Eye (tissue), 1 donor: ENCODE measurements at places on chromosomes 4 and X.
A peak's percentile ranks its signal among the peaks of the same experiment; 100 is the strongest.

GRCh38 chr4:165115301-165115700 lies 2.6 kb upstream of the TMEM192 start:
- DNase-seq = no peak

DNA sequence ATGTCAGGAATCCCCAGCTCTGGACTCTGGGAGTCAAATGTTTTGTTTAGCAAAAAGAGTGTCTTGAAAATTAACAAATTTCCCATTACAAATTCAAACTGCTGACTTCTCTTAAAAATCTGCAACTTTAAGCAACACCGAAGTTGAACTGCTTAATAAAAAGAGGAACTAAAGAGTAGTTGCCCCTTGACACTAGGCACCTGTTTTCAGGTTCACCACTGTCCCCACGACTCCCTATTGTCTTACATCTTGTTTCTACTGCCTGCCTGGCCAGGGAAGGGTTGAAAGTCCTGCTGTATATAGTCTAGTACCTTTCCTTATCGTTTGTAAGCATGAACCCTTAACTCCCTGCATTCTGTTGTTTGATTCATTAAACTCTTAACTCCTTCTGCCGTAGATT lies 173.9 kb downstream of the SCFD2 start:
- no peak for DNase-seq

DNA sequence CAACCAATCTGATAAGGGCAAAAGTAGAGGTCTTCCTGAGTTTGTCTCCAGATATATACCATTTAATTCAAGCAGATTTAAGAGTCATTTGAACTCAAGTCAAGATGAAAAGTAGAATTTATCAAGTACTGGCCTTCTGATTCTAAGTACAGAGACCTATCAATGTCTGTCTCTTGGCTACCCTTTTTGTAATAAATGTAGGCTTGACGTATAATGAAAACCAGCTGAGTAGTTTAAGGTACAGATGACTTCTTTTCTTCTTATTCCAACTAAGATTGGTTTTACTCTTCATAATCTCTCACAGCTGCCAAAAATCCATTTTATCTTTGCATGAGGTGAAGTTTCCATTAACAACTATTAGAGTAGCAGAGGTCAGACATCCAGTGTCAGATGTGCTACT lies 867.6 kb downstream of the FAT4 start:
- DNase-seq = peak; percentile 9

GRCh38 chr4:154035341-154035740 lies 246.5 kb upstream of the SFRP2 start:
- peak; percentile 42 for DNase-seq

DNA sequence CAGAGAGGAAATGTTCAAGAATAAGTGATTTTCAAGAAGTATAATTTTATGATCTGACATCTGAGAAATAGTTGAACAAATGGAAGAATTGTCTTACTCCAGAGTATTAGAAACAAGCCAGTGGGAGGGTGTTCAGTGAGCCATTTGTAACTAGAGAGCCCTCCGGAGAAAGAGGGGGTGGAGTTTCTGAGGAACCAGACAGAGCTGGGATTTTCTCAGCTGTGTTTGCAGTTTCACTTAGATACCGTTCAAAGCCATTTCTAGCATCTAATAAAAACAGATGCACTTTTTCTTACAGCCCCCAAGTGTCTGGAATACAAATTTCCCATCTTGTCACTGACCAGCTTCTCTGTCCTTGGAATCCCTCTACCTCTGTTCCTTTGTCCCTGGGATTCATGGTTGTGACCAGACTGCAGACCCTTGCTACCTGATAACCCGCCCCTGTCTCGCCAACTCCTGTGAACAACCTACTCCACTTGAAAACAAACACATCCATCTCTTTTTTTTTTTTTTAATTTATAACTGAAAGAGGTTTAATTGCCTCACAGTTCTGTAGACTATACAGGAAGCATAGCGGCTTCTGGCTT lies 132.8 kb upstream of the KLF3 start:
- DNase-seq = peak; percentile 56

DNA sequence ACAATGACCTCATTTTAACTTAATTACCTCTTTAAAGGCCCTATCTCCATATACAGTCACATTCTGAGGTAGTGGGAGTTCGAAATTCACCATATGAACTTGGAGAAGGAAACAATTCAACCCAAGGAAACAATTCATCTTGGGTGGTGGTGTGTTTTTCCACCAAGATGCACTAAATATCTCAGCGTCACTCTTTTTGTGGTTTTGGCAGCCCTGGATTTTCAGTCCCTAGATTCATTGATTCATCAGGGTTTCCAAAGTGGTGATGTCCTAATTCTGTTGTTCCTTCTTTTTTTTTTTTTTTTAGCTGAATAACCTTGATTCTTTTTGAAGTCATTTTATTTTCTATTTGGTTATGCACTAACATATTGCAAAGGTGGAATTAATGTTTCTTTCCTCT lies 162.6 kb upstream of the RAPGEF2 start:
- no peak for DNase-seq

DNA sequence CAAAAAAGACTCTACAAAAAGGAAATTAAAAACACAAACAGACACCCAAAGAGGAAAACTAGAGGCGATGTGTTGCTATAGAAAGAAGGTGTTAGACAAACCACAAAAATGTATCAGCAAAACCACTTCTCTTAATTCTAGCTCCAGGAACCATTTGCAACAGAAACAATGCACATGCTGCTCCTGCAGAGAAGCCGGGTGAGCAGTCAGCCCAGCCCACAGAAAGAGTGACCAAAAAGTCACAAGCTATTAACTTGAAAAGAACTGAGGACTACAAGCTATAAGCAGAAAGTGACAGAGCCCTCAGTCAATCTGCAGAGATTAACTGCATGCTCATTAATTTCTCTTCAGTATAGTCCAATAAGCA lies 96.2 kb upstream of the KLHL13 start:
- no peak for DNase-seq

- DNase-seq = no peak
Observed at GRCh38 chr4:164926301-164926700, 49.3 kb downstream of the APELA start.

DNA sequence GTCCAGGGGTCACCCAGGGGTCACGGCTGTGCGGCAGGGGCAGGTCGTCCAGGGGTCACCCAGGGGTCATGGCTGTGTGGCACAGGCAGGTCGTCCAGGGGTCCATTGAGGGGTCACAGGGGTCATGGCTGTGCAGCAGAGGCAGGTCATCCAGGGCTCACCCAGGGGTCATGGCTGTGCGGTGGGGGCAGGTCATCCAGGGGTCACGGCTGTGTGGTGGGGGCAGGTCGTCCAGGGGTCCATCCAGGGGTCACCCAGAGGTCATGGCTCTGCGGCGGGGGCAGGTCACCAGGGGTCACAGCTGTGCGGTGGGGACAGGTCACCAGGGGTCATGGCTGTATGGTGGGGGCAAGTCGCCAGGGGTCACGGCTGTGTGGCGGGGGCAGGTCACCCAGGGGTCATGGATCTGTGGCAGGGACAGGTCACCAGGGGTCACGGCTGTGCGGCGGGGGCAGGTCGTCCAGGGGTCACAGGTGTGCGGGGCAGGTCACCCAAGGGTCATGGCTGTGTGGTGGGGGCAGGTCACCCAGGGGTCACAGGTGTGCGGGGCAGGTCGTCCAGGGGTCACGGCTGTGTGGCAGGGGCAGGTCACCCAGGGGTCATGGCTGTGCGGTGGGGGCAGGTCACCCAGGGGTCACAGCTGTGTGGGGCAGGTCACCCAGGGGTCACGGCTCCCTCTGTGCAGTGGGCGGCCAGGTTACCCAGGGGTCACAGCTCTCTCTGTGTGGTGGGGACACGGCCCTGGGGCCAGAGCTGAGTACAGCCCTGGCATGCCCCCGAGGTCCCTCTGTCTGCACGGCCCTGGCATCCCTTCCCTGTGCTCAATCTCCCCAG lies 16.0 kb downstream of the ATP5ME start:
- peak; percentile 74 for DNase-seq

DNA sequence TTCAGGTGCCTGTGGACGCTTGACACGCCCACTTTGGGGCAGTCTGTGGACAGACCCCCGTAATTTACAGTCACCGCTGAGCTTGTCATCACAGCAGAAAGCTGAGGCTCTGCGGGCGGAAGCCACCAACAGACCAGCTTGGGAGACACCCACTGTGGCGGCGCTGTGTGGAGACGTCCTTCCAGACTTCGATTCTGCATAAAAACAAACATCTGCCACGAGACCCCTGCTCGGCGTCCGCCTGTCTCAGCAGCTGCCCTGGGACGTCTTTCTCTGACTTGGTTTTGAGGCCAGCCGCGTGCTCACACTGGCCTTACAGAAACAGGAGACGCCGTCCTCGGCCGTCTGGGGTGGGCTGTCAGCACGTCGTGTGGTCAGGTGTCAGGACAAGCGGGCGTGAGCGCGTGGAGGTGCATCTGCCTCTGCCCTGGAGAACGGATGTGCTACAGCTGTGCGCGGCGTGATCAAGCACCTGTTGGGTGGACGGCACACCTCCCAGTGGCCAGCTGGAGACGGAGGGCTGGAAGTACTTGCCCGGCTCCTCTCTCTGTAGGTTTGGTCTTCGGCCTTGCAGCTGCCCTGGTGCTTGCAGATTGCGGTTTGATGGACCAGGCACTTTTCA lies 37.5 kb downstream of the PIGG start:
- DNase-seq = no peak

DNA sequence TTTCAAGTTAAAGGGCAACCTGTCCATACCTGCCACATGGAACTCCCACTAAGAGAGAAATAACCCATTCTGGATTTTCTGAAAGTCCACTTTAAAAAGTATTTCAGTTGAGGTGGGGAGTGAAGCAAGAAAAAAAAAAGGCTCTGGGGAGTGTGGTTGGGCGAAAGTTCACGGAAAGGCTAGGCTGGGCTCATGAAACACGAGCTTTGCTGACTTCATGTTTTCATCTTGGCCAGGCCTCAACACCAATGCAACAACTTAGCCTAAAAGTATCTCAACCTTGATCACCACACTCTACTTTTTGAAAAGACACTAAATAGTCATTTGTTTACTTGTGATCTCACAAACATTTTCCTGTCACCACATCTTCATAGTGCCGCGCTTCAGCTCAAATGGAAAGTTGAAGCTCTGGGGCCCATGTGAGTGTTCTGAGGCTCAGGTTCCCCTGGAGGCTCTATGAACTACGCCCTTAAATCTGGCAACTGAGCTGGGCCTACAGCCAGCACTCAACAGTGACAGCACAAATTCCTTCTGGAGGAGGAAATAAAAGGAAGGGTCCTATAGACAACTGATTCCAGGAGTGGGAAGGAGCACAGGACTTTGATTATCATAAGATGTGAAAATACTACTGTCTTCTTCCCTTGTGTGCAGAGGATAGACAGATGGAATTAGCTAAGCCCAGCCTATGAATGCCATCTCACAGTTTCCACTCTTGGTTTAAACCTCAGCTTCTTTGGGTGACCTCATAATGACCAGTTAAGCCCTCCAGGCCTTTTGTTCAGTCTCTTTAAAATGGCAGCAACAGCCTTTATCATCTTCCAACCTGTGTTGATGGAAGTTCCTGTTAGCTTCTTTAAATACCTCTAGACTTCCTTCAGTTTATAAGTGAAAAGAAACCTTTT lies 5.1 kb downstream of the CD40LG start:
- no peak for DNase-seq
